ENCODE measurements at places on chromosomes 16 and 17. TPM values are rescaled to one million over a fixed set of nuclear protein-coding genes. Genes with fewer than 3 reads are reported as not detected.

Gene GID4
- total RNA-seq = 9.0 TPM

Gene KRT36
- 0.12 TPM for total RNA-seq

Gene CEP112
- total RNA-seq = 9.2 TPM

Gene GRAPL
- total RNA-seq = not detected
